ENCODE measurements at places on chromosomes 1 and 21. TPM values are rescaled to one million over a fixed set of nuclear protein-coding genes. Genes with fewer than 3 reads are reported as not detected.
A peak's percentile ranks its signal among the peaks of the same experiment; 100 is the strongest.

- DNase-seq: no peak
Observed at GRCh38 chr1:76115171-76115570, 40.6 kb downstream of the ST6GALNAC3 start.

DNA sequence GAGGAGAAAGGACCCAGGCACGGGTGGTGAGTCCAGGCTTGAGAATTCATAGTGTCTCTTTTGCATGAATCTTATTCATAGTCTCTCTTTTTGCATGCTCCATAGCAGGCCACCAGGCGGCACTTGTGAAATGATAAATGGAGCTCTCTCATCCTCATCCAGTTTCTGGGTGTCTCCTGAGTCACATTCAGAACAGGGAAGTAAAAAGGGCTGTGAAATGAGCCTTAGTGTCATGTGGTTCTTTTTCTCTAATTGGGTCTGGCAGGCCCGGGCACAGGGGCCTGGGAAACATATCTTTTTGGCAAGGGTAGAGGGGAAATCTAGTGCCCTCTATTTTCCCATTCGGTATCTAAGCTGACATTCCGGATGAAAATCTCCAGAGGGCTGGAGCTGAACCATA lies 19.1 kb upstream of the NCF2 start:
- DNase-seq: peak; percentile 79

DNA sequence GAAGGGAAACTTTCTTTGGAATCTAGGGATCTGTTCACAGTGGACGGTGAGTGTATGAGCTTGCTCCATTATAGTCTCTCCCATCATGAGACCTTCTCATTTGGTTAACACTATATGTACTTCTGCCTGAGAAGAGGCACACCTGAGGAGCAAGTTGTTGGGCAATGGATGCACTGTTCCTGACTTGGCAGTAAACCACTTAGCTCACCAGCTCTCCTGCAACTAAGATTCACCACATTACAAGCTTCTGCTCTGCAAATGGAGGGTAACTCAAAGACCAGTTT lies 10.2 kb downstream of the MACF1 start:
- DNase-seq: no peak

- no peak for DNase-seq
Observed at GRCh38 chr21:31310750-31311149, 33.3 kb downstream of the TIAM1 start.

- DNase-seq: peak; percentile 21
Observed at GRCh38 chr1:100350787-100351094, 1.6 kb upstream of the CDC14A start.

GRCh38 chr1:230820568-230820967 lies 47.8 kb downstream of the C1orf198 start:
- no peak for DNase-seq

Gene EVA1B
- total RNA-seq: 13.5 TPM

Gene FCRL6
- total RNA-seq: 0.50 TPM

Data from right cardiac atrium (tissue), 5 donors.